Stimulated activated CD4-positive, alpha-beta T cell treated with anti-CD3 and anti-CD28 coated beads, Interleukin-12 subunit alpha, Interleukin-12 subunit beta, amount 100 ng/mL, for 4 hours (primary cell): ENCODE measurements at places on chromosomes 2 and 18.

DNA sequence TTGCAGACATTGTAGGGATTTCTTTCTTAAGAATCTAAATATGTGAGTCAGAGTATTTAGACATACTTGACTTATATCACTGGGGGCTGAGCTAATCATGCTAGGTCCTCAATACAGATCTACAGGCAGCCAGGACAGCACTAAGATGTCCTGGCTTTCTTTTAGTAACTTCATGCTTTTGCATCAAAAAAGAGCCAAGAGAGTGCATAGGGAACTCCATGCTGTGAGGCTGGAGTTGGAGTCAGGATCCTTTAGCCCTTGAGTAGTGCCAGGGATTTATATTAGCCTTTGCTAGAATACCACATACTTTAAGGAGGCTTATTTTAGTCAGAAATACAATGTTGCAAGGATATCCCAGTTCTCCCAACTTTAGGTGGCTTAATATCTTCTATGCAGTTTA, 289.7 kb downstream of the CCDC85A start:
- no peak for DNase-seq

- DNase-seq, result no peak
Measured at GRCh38 chr2:8238521-8239230, 443.2 kb upstream of the ID2 start.

DNA sequence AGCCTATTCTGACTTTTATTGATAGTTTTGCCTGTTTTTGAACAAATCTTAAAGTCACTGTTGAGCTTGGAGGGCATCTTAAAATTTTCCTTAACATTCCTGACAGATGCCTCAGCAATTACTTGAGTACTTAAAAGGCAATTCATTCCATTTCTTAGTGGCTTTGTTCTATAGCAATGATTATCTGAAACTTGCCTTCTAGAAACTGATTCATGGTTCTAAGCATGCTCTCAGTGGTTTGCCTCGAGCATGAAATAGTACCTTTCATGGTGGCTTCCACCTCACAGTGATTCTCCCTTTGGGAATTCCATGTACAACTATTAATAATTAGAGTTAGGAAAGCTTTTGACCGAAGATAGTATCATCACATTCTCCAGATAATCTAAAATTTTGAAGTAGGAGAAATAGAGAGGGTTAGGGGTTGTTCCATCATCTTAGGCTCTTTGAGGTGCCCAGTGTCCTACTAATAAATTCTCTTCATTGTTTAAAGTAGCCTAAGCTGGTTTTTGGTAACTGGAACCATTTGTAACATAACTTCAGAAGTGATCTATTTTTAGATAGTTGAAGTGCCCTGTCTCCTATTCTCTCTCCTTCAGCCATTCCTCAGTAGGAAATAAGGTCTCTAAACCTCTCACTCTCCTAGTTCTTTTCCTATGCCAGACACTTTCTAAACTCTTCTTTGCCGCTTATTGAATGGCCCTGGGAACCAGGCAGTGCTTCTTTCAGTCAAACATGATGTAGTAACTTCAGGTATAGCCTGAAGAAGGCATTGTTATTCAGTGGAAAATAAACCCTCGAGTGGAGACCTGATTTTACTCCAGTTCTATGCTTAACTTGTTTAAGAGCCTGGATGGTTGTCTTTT, 156.1 kb downstream of the HAUS1 start:
- no peak for DNase-seq

DNA sequence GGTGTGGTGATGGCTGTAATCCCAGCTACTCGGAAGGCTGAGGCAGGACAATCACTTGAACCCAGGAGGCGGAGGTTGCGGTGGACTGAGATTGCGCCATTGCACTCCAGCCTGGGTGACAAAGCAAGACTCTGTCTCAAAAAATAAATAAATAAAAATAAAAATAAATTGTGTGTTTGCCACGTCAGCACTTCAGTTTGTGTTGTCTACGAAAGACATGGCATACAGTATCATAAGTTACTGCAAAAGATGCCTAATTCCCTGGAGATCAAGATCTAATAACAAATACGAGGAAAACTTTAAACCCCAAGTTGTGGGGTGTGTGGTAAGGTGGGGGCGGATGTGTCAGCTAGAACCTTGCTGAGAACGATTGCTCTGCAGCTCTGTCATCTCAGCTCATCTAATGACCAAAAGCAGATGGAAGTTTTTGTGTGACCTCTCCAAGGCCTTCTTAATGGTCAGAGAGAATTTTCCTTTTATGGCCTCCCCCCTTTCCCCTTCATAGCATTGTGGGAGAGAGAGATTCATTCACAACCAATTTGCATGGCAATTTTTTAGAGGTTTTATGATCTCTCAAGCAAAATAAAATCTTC, 11.3 kb downstream of the NPAS2 start:
- DNase-seq, result no peak

GRCh38 chr2:24915796-24916195, 4.2 kb downstream of the ADCY3 start:
- DNase-seq, result no peak

GRCh38 chr2:64137567-64137966, 6.7 kb downstream of the PELI1 start:
- no peak for DNase-seq

GRCh38 chr2:167135706-167136105, 247.4 kb downstream of the XIRP2 start:
- no peak for DNase-seq

DNA sequence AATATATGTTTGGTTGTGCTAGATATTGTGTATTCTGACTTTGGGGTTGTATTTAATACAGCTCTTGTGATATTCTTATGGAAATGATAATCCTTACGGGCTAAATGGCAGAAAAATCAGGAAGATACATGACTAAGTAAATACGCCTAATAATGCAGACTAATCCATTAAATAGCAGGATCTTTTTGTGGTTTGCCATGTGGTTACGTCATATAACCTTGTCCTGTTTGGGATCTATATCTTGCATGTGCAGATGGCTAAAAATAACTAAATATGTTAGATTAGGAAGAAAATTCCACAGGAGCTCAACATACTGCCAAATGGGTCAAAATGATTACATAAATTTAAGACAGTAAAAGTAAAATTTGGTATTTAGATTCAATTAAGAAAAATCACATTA, 83.0 kb downstream of the NEB start:
- DNase-seq, result no peak

DNA sequence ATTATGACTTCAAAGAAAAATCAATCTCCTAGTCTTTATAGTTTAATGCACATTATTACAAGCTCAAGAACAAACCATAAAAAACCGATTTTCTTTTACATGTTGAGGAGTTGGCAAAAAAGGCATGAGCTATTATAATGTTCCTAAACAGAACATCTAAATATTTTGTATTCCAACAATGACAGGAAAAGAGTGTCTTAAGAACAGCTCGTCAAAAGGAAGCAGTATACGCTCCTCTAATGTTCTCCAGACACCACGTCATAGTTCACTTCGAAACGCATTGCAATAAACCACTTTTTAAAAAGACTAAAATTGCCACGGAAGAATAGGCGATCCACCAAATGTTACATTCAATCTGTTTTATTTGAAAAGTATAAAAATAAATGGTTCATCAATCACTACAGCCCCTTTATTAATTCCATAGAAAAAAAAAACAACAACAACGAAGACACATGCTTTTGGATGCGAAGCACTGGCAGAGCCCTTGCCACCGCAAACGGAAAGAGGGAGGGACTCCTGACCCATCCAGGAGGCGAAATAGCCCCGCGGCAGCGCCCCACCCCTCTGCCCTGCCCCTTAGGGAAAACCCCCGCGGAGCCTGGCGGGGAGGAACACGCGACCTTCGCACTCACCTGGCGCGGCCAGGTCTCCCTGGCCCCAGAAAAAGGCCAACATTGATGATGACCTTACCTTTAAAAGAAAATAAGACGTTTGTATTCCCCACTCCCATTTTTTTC, 45.8 kb downstream of the MBP start:
- no peak for DNase-seq

DNA sequence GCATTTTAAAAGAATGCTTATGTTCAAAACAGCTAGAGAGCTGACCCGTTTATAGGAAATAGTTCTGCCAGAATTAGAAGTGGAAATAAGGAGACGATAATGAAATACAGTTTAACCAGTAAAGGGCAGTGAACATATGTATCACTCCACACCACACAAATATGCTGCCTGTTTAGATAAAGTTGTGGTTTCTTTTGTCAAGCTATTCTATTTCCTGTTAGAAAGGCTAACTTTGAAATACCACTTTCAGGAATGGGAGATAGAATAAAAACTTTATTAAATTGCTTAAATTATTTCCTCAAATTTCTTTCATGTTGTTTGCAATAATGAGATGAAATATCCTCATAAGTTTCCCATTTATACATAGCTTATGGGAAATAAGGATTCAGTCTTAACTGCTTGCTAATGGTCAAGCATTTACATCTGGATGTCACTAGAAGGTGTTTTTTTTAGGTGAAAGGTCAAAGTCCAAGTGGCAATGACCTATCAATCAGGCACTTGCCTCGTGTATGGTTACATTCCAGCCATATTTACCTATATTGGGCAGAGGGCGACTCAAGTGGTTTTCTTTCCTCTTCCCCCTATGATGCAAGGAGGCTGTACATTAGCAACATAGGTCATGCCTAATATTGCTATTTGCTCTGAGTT, 148.9 kb downstream of the ZEB2 start:
- DNase-seq, result no peak

DNA sequence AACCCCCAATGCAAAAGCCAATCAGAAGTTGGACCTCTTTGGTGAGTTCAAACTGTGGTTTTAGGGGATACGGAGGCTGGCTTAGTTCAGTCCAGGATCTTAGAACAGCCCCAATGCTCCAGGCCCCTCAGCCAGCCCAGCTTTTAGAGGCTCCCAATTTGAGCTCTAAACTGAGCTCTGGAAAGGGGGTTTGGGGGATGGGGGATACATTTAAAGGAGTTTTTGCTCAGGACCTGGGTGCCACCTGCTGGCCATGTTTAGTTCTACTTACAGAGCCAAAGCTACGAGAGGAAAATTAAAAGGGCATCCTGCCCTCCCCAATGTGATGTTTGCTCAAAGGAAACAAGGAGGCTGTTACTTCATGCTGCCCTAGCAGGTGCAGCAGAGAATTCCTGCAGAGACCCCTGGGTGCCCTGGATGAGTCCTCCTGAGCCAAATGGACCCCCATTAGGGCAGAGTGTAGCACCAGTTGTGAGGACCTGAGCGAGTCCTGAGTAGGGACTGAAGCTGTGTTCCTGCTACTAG, 15.9 kb upstream of the TMEM214 start:
- DNase-seq, result peak; percentile 42

GRCh38 chr18:11541179-11541578, 68.2 kb upstream of the SLC35G4 start:
- no peak for DNase-seq

DNA sequence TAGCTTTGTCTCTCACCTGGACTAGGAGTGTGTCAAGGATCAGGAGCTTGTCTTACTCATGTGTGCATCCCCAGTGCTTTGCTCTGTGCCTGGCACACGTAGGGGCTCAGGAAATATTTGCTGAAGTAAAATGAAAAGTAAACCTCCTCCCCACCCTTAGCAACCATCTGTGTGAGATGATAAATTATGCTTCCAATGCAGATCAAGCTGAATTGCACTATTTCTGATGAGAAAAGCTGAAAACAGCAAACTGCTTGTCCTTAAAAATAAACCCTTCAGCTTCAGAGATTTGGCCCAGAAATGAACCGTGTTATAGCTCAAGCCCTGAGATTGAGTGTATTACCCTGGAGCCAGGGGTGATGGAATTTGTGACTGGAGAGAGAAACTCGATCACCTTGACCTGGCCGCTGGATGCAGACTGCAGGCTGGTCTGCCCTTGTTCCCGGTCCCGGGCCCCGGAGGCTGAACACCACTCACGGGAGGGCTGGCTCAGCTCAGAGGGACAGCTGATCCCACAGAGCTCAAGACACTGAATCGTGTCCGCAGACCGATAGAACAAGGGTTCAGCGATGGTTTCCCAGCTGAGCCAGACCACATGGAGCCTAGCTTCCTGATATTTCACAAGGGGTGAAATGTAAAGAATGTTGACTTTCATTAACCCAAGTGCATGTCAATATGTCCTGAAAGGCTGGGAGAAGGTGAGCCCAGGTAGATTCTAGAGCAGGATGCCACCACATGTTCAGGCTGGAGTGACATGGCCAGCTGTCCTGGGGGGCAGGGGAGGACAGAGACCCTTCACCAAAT, 50.5 kb downstream of the DDX1 start:
- DNase-seq, result no peak

- no peak for DNase-seq
Measured at GRCh38 chr2:174172802-174173355, 75.5 kb downstream of the OLA1 start.

DNA sequence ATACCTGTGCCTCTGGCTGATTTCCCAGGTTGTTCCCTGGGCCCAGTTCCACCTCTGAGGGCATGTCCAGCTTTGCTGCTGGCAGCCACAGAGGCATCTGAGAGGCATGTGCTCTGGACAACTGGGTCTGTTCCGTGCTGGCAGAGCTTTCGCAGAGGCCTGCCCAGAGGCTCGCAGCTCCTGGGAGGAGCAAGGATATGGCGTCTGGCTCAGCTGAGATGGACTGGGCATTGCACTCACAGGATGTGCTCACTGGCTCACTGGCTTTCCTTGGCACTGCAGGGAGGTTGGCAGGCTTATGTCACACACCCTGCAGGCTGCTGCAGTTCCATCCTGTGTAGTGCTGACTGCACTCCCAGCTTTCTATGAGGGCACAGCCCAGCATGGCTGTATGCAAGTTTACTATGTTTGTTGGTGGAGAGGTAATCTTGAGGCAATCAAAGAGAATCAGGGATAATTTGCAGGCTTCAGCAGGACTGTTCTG, 172.3 kb downstream of the PRKCE start:
- no peak for DNase-seq

- peak; percentile 47 for DNase-seq
Measured at GRCh38 chr18:47756364-47757016, 174.0 kb downstream of the SMAD2 start.

- DNase-seq, result no peak
Measured at GRCh38 chr18:9782073-9782857, 74.2 kb downstream of the RAB31 start.

DNA sequence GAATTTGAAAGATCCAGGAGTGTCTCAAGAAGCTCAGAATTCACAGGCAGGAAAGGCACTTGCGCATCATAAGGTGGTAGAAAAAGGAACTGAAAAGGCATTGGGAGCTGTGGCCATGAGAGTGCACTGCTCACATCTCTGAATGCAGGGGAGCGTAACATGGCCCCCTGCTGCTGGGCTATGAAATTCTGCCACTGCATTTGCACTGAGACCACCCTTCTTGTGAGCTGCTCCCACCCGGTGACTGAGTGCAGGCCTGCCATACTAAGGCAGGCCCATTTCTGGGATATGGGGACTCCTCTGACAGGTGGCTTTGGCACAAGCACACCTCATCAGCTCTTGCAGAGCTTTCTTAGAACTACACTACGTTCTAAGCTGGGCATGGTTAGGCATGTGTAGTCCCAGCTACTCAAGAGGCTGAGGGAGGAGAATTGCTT, 25.3 kb upstream of the STARD7 start:
- no peak for DNase-seq

DNA sequence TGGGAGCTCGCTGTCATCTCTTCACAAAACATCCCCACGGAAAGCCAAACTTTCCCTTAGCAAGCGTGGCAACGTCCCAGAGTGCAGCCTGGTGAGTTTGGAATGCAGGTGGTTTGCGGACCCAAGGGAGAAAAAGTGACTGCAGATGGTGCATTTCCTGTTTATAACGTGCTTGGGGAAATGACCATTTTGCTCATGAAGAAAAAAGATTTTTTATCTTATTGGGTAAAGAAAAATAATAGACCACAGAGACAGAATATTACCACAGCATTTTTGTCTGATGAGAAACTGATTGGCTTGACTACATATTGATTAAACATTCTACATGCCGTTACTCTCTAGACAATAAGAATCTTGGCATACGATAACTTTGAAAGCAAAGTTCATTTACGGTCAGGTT, 136.5 kb downstream of the COPS8 start:
- DNase-seq, result no peak

- DNase-seq, result no peak
Measured at GRCh38 chr18:60892441-60892840, 440.8 kb upstream of the CDH20 start.
